ENCODE measurements at places on chromosomes 7 and 10. TPM values are rescaled to one million over a fixed set of nuclear protein-coding genes. Genes with fewer than 3 reads are reported as not detected.

- DNase-seq, result no peak
Measured at GRCh38 chr10:126781450-126782216, 111.1 kb upstream of the C10orf90 start.

GRCh38 chr10:30883116-30883515 lies 148.5 kb downstream of the ZNF438 start:
- DNase-seq, result no peak

DNA sequence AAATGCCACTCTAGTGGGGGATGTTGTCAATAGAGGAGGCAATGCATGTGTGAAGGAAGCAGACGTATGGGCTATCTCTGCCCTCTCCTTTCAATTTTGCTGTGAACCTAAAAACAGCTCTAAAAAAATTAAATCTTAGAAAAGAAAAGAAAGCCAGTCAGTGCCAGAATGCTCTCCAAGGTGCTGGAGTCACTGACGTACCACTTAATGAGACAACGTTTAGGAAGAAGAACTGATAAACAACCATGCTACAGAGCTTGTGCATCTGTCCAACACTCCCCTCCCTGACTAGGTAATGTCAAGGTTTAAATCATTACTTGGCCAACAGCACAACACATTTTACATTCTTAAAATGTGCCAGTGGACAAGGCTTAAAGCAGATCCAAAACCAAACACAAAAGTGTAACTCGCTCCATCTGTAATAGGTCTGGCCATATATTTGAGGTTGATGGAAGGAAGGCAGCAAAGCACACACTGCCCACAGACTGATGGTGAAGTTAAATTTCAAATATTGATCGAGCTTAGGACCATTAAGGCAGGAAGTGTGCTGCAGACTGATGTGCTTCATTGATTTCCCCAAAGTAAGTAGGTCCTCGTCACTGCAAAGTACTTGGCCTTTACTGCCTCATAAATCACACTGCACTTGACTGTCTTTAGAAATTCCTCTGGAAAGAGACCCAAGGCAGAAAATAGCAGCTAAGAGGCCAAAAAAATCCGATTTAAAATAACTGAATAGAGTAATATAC lies 15.5 kb downstream of the ARMH3 start:
- no peak for DNase-seq

DNA sequence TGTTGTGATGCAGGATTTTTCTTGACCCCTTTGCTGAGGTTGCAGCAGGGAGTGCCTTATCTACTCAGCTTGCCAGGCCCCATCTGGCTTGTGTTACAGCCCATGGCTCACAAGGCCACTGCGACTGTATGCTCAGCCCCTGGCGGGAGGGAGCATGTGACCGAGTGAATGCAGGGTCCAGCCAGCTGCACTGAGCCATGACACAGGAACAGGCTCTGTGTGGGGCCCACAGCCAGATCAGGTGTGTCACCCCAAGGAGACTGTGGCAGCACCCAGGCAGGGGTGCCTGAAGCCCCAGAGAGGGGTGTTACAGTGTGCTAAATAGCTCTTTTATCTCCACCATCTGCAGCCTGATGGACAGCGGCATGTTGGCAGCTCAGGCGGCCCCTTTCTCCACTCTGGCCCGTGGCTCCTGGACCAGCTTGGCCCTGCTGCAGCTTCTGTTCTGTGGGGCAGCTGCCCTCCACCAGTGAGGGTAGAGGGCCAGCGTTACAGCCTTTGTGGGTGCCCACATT lies 2.6 kb upstream of the PCBD1 start:
- no peak for DNase-seq

TMEM184A gene
- polyA plus RNA-seq, result not detected

All from CD8-positive, alpha-beta memory T cell (primary cell).